ENCODE measurements at places on chromosomes 11 and 22.
A peak's percentile ranks its signal among the peaks of the same experiment; 100 is the strongest.

DNA sequence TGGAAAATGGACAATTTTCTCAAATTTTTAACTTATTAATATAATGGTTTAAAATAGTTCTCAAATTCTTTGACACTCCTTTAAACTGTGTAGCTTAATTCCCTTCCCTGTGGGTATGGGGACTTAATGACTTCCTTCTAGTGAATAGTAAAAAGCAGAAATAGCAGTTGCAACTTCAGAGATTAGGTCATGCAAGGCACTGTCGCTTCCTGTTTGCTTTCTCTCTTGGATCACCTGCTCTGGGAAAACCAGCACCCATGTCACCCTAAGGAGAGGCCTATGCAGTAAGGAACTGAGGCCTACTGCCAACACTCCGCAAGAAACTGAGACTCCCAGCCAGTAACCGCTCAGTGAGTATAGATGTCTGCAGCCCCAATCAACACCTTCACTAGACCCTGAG, 5.5 kb upstream of the PANX3 start:
- no peak for DNase-seq

DNA sequence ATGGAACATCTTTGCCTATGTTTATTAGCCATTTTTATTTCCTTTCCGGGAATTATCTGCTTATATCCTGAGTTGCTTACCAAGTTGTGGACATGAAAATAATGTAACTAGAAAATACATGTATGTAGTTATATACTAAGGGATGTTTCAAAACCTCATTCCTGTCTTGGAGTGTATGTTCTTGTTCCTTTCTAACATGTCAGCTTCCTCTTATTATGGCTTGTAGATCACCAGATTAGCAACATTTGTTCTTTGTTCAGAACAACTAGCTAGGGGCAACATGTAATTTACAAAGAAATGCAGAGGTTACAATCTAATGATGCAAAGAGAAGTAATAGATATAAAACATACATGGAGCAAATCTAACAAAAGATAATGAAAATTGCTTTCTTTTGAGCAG, 13.1 kb upstream of the TMEM123 start:
- no peak for DNase-seq

DNA sequence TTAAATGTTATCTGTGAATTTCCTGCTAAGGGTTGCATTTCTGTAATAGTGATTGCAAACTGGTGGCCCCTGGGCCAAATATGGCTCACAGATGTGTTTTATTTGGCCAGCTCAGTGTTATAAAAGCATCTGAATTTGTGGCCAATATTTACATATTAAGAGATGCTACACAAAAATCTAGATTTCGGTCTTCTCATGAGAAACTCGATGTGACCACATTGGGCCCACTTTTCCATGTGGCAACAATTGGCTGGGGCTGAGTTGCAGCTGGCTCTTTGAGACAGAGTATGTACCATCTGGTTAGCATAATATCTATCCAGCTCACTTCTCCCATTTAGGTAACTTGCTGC, 244.5 kb upstream of the POU2AF2 start:
- DNase-seq = no peak

GRCh38 chr11:133115099-133115498, 417.2 kb downstream of the OPCML start:
- DNase-seq = no peak

DNA sequence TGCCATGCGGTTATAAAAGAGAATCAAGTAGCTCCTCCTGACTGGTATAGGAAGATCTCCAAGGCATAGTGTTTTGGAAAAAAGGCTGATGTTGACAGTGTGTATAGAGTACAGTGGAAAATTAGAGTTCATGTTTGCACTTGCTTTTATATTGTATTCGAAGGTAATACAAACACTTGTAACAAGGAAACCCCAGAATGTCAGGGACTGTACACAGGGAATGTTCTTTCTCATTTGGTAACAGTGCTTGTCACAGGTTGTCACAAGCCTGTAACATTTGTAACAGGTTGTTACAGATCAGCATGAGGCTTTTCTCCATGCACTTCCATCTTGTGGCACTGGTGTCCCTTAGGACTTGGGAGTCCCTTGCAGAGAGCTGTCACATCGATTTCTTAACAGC, 64.0 kb downstream of the GRK3 start:
- DNase-seq = no peak

DNA sequence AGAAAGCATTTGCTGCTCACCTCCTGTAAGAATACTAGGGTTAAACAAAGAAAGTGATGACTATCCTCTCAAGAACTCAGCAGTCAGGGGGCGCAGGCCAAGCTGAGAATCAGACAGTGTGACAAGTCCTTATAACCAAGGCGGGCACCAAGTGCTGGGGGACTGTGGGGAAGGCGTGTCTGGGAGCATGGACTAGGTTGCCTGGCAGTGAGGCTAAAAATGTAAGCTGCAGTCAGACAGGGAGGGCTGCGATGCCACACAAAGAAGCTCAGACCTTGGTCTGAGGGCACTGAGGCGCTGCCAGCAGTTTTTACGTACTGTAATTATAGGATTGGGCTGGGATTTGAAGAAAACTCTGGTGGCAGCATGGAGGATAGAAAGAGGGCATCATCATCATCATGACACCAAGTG, 73.7 kb downstream of the FLI1 start:
- DNase-seq = no peak

GRCh38 chr22:17131686-17132085, 10.5 kb upstream of the TMEM121B start:
- peak; percentile 49 for DNase-seq

DNA sequence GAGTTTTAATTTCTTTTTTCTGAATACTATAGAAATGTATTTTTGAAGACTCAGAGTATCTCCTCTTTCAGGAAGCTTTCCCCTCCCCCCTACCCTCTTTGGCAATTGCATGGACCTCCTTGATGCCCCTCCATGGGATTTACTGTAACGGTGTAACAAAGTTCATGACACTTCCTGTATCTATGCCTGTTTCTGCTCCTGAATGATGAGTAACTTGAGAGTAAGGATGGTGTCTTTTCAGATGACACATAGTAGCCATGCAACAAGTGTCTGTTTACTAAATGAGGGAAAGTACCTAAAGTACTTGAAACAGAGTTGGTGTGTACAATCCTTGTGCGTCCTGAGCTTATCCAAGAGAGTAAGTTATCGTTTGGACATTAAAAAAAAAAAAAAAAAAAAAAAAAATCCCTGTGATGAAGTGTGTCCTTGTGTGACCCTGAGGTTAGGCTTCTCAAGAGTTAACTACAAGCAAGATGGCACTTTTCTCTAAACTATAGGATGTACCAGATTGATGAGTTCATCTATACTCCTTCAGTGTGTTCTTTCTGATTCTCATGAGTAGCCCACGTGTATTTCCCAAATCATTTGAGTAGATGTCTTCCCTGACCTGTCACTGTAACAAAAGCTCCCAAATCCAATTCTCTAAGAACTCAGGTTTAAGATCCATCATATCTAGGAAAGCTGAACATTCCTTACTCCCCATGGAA, 7.4 kb downstream of the ETS1 start:
- no peak for DNase-seq

GRCh38 chr11:116646191-116646590, 126.6 kb downstream of the BUD13 start:
- no peak for DNase-seq

- no peak for DNase-seq
Measured at GRCh38 chr11:103486604-103487003, 377.4 kb downstream of the DYNC2H1 start.

GRCh38 chr11:72231396-72232259, 7.1 kb downstream of the INPPL1 start:
- DNase-seq = no peak

DNA sequence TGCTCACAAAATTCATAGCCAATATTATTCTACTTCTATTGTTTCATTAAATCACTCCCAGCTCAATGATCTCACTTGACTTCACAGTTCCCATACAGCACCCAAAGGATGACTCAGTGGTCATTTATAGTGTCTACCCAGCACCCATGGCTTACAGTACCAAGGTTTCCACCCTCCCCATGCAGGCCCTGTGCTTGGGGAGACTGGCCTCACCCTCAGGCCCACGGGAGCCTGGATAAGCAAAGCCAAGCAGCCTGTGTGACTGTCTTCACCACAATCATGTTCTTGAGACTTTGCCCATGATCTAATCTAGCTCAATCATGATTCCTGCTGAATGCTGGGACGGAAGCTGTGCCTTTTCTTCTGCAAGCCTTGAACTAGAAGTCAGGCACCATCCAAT, 97.6 kb downstream of the SLC36A4 start:
- DNase-seq = no peak

DNA sequence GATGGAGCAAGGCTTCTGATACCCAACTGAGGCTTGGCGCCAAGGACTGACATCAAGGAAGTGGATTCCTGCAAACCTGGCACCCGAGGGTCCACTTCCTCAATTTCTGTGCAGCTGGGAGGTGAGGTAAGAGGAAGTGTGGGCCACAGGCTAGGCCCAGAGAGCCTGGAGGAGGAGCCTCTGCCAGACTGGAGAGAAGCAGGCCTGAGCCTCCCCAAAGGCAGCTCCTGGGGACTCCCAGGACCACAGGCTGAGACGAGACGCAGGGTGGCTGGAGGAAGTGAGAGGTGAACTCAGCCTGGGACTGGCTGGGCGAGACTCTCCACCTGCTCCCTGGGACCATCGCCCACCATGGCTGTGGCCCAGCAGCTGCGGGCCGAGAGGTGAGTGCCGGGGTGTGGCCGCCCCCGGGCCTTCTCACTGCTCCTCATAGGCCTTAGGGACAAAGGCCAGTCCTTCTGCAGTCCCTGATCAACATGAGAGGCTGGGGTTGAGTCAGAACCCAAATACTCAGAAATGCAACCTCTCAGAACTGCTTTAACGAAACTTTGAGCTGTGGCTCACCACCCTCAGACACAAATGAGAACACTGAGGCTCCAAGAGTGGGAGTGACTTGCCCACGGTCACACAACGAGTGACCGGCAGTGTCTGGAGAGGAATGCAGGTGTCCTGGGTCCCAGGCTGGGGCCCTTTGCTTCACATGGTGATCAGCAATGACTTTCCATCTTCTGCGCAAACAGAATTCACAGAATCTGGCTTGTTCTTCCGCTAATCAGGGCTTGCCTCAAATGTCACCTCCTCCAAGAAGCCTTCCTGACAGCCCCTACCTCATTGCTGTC, at the start of gene NCF4:
Gene NCF4, plus strand, starts transcription at position 186 of the 839 bp plus-strand sequence. Its CDS starts 166 bp downstream, at position 352.
- no peak for DNase-seq

DNA sequence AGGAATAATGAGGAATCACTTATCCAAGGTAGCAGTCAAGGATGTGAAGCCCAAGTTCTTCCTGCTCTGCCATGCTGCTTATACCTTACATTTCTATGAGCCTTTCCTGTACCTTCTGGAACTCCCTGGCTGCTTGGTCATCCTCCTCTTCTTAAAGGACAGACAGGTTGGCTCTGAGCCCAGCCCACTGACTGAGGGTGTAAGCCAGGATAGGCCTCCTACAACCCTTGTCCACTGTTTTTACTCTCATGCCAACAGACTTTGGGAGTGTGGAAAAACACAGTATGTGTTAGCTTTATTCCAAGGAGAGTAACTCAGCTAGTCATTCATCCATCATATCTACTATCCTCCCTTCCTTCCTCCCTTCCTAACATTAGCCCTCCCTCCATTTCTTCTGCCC, 47.5 kb downstream of the IRAG1 start:
- DNase-seq = no peak

GRCh38 chr11:35905646-35906276, 38.1 kb upstream of the LDLRAD3 start:
- DNase-seq = no peak

DNA sequence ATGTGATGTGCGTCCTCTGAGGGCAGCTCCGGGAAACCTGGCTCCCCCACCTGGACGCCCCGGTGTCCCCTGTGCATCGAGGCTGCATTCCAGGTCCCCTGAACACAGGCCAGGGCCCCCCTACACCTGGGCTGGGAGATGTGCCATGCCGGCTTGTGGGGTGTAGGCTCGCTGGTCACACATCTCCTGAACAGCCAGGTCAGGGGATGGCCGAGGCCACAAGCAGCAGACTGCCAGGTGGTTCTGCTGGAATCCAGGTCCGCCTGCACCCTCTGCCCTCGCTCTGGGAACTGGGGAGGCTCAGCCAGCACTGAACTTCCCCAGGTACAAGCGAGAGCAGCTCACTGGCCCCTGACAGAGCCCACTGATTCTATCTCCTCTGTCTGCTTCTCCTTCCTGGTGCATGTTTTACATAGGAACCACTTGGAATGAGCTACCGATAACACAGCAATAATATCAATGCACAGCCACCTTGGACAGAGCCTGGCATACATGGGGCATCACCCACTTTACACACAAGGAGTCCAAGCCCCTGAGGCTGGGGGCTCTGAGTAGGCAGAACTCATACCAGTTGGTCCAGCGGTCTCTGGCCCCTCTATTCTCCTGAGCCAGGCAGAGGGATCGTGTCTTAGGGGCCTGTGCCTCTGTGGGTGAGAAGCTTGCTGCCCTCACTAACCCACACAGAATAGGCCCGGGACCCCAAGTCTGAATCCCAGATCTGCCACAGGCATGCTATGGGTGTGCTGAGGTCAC, 46.8 kb downstream of the TBX1 start:
- no peak for DNase-seq

DNA sequence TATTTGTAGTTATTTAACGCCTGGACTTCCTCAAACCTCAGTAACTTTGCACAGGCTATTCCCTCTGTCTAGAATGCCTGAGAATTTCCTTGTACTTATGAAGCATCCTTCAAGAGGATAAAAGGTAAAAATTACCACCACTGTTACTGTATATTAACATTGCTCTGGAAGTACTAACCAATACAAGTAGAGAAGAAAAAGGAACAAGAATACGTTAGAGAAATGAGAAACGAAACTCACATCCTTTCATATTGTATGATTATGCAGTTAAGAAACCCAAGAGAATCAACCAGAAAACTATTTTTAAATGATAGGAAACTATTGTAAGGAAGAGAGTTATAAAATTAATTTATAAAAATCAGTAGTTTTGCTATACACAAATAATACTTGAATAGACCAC, 48.2 kb upstream of the OR5P2 start:
- DNase-seq = no peak

- peak; percentile 56 for DNase-seq
Measured at GRCh38 chr22:24460418-24461089, 33.2 kb downstream of the ADORA2A start.

- DNase-seq = no peak
Measured at GRCh38 chr11:72497731-72498130, 63.4 kb upstream of the CLPB start.

DNA sequence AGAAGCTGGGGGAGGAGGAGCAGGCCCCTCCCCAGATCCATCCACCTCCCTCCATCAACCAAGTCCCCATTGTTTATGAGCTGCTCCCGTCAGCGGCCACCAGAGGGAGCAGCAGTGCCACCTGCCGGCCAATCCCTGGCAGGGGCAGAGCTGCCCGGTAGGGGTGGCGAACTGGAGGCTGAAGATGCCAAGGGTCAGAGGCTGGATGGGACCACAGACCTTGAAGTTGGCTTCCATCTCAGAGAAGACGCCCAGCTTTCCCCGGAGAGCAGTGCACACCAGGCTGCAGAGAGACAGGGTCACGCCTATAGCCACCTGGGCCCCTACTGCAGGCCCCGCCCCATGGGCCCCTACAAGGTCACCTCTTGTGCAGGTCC, 3.6 kb downstream of the FIBP start:
- peak; percentile 83 for DNase-seq

DNA sequence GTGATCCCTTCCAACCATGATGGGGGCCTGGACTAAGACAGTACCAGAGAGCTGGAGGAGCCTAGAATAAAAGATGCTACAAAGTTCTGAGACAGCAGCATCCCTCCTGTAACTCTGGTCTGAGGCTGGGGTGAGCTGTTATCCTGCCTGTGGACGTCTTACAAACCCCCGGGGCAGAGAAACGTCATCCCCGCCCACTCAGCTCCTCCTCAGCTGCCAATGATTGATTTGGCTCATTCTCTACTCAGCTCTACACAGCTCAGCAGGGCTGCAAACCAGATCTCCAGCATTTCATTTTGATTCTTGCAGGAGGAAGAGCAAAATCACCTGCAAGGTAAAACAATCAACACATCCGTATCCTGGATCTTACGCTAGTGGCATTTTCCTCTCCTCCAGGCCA, 55.5 kb downstream of the CSNK2A3 start:
- no peak for DNase-seq
